ENCODE measurements at places on chromosomes 13 and 19.

- H3K4me1 ChIP-seq: no peaks in the 10 kb centered on the region
- peak overlapping the region; percentile 92 for H3K27ac ChIP-seq
- DNase-seq: peak; percentile 96
Measured at GRCh38 chr19:16293118-16294091, 31.2 kb upstream of the KLF2 start.

GRCh38 chr19:5115771-5116202, 146.9 kb downstream of the KDM4B start:
- peaks cover 17% of the 10 kb centered on the region for H3K4me1 ChIP-seq
- peaks cover 20% of the 10 kb centered on the region for H3K36me3 ChIP-seq
- peak overlapping the region; percentile 63 for H3K27ac ChIP-seq
- H3K4me3 ChIP-seq: no peak overlapping the region
- no peaks in the 10 kb centered on the region for H3K27me3 ChIP-seq

- DNase-seq: no peak
- peaks cover 2% of the 10 kb centered on the region for H3K4me1 ChIP-seq
- H3K27me3 ChIP-seq: no peaks in the 10 kb centered on the region
- no peak overlapping the region for H3K27ac ChIP-seq
- H3K4me3 ChIP-seq: no peak overlapping the region
Measured at GRCh38 chr19:5120321-5120720, 151.4 kb downstream of the KDM4B start.

GRCh38 chr13:41710771-41711170, 250.1 kb downstream of the VWA8 start:
- DNase-seq: no peak
- H3K27ac ChIP-seq: no peak overlapping the region
- no peaks in the 10 kb centered on the region for H3K36me3 ChIP-seq
- no peaks in the 10 kb centered on the region for H3K27me3 ChIP-seq
- no peak overlapping the region for H3K4me3 ChIP-seq

DNA sequence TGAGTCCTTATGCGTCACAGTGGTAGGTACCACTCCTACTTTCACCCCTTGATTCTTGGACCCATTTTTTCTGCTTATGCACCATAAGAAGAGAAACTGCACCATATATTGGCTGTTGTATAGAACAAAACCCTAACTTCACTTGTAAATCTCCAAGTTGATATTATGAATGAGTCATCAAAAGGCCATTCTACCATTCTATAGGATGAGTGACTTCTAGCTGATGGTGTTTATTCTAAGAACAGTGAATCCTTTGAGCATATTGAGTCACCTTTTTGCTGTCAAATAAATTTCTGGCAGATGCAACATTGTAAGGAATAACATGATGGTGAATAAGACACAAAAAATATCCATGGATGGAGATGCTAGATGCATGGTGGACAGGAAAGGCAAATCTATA, 57.7 kb downstream of the POLR1D start:
- H3K27ac ChIP-seq: no peak overlapping the region
- no peak overlapping the region for H3K4me3 ChIP-seq
- no peaks in the 10 kb centered on the region for H3K27me3 ChIP-seq
- H3K36me3 ChIP-seq: no peaks in the 10 kb centered on the region
- no peak for DNase-seq

DNA sequence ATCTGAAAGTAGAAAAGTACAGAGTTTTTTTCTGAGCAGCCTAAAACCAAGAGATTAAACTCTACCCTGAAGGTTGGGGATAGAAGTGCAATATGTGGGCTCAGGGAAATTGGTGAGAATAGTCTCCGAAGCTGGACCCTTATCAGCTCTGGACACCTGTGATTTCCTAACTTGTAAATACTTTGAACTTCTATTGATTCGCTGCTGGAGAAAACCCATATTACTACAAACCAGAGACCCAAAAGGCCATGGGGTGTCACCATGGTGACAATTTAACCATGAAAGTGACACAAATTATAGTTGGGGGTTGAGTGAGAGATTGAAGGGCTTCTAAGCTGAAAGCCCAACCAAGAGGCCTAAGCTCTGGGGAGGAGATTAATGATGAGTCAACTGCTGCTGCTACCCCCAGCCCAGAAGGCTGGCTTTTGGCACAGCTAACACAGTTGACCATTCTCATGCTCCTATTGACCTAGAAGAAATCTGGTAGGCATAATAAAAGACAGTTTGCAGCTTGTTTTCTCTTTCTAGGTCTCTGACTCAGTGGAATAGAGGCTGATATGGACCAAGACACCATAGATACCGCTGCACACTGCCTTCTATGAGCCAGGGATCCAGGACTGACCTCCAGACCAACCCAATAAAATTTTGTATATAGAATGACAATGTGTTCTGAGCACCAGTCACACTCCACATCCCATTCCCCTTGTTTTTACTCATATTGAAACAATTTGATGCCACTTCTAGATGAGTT, 131.9 kb upstream of the FNDC3A start:
- no peak overlapping the region for H3K27ac ChIP-seq
- no peaks in the 10 kb centered on the region for H3K27me3 ChIP-seq
- H3K4me1 ChIP-seq: no peaks in the 10 kb centered on the region

Data from sigmoid colon (tissue), 7 donors.